Activated CD8-positive, alpha-beta memory T cell treated with anti-CD3 and anti-CD28 coated beads for 24 hours (primary cell): ENCODE measurements at places on chromosomes 11 and 22.

DNA sequence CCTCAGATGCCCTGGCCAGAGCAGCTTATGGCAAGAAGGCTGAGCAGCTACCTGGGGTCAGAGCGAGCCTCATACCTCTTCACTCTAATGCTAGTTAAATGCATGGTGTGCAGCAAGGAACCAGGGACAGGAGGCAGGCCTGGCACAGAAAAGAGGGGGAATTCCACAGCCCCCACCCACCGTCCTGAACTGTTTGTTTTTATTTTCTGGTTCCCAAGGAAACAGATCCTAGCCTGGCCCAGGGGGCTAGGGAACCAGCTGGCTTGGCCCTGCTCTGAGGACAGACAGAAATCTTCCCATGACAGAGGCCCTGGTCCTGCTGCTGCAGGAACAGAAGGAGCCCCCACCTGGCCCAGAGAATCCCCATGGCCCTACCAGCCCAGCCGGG, 40.4 kb downstream of the SLCO2B1 start:
- no peak for DNase-seq

DNA sequence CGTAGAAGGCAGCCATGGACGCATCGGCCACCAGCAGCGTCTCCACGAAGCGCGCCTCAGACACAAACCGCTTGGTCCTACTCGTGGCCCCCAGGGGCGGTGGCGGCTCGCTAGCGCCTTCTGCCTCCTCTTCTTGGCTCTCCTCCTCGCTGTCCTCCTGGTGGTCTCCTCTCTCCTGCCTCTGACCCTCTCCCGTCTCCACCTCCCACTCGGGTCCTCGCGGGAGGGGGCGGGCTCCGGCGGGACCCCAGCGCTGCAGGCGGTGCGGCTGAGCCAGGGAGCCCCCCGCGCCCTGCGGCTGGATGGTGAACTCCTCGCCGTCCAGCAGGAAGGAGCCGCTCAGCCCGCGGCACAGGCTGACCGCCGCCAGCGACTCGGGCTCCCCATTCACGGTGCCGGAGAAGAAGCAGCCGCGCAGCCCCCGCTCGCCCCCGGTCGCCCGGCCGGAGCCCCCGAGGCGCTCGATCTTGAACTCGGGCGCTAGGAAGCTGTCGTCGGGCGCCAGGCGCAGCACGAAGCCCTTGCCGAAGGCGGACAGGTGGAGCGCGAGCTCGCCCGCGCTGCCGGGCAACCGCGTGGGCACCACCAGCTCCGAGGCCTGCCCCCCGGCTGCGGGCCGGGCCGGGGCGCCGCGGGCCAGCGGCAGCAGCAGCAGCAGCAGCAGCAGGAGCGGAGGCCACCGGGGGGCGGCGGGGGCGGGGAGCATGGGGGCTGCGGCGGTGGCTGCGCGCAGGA, 661 bp downstream of the ADAMTS8 start:
- no peak for DNase-seq

DNA sequence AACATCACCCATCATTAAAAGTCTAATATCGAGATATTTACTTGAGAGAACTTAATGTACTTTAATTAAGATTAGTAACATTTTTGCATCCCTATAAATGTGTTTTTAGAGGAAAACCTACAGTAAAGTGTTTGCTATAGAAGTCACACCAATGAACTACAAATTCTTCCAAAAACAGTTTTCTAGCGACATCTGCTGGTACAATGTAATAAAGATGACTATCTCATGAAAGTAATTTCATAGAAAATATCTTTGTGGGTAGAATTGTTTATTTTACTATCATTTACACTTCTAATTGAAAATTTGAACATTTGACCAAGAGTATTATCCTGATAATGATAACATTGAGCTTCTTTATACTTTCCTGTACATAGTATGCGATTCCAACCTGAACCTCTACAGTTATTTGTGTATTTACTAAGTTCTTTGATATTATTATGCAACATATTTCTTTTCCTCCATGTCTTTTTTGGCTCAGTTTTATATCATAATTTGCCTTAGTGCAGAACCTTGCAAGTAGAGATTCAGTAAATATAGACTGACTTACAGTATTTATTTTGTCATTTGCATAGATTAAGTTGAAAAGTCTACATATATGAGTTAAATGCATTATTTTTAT, 252.7 kb downstream of the TMEM135 start:
- no peak for DNase-seq

- DNase-seq: no peak
These were observed 14.0 kb downstream of the SGSM1 start for GRCh38 chr22:24819911-24820461.

DNA sequence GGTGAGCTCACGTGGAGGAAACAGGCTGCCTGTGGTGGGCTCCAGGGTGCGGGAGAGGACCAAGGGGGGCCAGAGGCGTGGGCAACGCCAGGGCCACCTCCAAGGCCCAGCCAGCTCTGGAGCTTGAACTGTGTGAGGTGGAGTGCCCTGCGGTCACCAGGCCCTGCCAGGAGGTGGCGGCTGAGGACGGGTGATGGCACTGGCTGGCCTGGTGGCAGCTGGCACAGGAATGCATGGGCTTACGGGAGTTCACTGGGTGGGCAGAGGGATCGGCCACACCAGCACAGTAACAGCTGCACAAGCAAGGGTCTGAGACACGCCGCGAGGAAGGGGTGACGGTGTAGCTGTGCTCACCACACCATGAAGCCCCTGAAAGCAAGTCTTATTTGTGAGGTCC, 15.8 kb downstream of the TOLLIP start:
- no peak for DNase-seq

DNA sequence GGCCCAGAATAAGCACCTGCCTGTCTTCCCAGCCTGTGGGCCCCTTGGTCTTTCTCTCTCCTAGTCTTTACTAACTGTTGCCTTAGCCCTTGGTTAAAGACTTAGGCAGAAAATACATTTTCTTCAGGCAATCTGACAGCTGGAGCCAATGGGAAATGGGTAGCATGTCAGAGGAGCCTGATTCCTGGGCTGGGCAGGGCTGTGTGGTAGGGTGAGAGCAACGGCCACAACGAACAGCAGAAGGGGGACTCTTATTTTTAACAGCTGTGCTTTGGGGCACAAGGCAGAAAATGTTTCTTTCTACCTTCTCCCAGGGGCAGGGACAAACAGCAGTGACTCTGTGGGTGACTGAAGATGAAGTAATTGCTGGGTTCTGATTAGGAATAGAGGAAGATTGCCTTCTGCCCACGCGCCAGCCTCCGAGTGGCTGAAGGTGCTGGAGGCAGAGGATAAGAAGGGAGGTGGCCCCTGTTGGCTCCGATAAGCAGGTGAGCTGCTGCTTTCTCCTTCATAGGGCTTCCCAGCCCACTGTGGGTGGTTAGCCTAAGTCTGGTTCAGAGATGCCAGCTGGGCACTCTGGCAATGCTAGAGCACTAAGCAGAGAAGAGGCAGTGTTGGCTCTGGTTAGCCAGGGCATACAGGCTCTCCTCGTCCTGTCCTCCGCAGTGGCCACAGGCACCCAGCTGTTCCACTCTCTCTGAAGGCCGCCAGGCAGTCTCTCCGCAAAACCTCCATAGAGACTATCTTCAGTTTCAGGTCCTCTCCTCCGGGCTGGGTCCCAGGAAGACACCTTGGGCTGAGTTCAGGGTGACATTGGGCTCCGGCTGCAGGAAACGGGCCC, 1.5 kb downstream of the YPEL4 start:
- DNase-seq: no peak

DNA sequence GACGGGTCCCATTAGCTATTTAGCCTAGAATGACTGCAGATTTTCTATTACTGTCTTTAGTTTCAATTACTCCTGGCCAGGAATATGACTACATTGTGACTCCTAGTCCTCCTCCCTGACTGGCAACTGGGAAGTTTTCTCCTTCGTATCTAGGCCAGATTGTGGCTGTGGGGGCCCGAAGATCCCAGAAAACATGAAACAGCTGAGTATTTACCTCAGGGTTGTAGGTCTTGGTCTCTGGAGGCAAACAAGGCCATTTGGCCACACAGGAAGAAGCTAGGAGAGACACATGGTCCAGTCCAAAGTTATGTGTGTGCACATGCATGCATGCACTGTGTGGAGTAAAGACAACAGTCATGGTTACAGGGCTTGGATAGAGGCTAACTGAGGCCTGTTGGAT, 10.2 kb upstream of the GDPD4 start:
- DNase-seq: no peak

DNA sequence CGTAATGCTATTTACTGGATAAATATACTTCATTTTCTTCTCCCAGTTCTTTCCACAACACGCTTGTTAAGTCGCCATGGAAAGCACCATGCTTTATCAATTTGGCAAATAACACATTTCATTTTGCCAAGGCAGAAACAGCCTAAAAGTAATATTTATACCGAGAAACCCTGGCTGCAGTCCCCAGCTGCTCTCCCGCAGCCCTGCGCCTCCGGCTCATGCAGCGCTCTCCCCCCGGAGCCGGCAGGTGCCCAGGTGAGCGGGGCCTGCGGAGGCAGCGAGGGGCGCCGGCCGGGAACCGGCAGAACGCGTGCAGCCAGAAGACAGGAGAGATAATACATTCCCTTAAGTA, 681 bp upstream of the ARHGEF12 start:
- no peak for DNase-seq

GRCh38 chr11:11584937-11585336, 36.9 kb downstream of the GALNT18 start:
- no peak for DNase-seq

DNA sequence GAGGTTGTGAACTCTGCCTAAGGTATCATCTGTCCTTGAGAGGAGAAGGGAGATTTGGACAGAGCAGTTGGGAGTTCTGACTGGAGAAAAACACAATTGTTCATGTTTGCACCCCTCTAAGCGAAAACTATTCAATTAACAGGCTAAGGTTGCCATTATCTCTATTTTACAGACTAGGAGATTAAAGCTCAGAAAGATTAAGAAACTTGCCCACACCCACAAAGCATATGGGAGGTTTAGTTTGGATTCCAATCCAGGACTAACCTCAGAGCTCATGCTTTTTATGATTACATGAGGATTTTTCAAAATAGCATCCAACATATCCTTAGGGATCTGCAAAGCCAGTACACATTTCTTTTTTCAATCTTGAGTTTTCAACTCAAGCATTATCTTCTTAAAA, 22.0 kb downstream of the GAB2 start:
- DNase-seq: no peak
